ENCODE measurements at places on chromosomes 3 and 15.

GRCh38 chr15:76787273-76787672 is 117.9 kb downstream of the SCAPER start:
- DNase-seq, result no peak

DNA sequence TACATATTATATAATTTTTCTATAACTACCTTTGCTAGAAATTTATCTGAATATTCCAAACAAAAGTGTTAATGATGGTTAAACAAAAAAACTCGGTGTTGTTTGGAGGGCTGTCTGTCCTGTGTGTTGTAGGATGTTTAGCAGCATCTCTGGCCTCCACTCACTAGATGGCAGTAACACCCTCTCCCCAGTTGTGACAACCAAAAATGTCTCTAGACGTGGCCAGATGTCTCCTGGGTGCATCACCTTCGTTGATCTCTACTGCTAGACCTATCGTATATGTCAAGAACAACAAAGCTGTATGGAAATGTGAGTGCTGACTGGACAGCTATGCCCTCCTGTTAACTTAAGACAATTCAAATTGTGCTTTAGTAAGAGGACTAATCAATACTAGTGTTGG is 14.1 kb downstream of the ANKRD34C start:
- no peak for DNase-seq

DNA sequence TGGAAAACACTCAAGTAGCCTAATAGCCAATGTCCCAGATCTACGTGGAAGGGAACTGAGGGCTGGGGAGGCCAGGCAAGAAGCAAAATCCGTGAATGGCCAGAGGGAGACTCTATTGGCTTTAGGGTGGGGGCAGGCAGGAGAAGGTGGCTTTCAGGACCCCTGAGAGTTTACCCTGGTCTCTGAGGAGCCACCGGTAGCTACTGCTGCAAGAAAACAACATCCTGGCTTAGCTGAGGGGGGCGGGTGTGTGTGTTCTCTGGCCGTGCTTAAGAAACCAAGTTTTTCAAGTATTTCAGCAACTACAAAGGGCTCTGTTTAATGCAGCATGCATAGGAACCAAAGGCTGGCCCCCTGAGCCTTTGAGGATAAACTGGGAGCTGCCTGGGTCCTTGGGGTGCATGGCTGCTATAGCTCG is 47.6 kb upstream of the TRPM1 start:
- no peak for DNase-seq

GRCh38 chr3:134076851-134077250 is 47.1 kb upstream of the SLCO2A1 start:
- DNase-seq, result no peak

DNA sequence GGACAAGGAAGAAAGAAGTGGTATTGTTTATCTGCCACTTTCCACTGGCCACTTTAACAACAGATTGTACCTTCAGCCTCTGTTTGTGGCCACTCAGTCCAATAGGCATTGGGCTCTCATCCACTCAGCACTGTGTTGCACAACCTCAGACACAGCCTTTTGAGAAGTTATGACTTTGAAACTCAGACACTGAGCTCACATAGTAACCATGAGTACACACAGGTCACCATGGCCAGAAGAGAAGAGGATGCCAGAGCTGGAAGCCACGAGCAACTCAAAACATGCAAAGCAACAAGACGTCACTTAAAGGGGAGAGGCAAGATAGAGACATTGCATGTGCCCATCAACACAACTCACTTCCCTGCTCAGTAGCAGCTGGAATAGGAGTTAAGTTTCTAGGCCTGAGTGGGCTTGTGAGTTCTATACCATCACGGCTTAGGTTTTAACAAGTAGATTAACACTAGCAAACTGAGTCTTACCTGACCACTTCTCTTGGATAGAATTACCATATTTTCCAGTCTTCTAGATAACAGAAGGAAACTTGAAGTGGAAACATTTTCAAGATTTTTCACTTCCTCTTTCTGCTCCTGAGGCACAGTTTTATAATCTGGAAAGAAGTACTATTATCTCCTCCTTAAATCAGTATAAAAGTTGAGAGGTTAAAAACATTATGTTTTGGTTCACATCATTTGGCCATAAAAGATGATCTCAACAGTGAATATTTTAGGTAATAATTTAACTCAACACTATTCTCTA is 103.5 kb downstream of the IMPG2 start:
- peak; percentile 13 for DNase-seq

- DNase-seq, result no peak
These were observed 631.8 kb upstream of the GRM7 start for GRCh38 chr3:6228958-6229683.

DNA sequence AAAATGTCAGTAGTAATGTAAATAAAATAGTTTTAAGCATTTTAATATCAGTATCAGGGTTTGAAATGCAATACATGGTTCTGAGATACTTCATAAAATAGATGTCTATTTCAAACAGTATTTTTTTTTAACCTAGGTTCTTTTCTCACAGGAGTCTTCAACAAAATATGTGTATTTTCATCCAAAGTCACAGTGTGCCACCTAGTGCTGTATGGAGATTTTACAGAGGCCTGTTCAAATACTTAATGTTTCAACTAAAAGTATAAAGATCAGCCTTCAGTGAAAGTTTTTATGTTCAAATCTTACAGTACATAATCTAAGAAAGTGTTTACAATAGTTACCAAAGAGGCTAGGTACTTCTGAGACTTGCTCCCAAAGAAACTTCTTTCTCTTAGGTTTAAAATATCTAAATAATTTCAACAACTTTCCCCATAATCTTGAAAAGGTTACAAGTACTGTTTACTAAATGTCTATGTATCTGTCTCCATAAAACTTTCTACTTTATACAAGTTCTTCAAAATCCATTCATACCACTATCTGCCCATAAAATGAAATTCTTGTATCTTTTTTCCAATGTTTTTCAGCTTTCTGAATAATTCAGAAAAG is 38.3 kb downstream of the SCAPER start:
- DNase-seq, result peak; percentile 31

DNA sequence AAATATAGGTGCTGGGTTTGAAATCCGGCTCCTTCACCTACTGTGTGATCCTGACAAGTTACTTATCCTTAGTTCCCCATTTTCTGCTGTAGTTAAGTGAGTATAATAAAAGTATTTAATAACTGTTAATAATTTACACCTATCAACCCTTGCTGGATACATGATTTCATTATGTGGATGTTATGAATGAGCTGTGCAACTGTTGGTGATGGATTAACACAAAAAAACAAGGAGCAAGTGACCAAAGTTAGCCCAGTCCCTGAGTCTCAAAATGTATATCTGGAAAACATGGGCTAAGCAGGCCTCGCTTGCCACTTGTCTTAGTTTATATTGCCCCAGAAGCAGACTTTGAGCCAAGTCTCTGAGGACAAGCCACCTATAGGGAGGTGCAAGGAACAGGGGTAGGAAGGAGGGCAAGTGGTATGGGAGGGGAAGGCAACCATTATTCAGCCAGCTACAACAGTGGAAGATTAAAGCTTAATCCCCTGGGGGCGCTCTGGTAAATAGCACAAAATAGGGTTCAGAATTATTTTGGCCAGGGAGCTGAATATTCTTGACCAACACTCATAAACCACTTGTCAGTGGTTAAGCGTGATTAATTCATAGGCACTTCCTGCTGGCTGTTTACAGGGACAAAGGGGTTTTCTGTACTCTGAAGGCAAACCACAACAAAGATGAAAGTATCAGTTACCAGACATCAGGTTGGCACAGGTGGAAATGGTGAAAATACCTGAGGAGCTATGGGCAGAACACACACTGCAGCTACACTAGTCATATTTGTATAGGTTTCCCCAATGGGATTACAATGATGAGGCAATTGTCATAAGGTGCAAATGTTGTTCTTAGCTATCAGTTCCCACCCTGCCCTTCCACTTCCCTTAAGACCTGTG is 76.2 kb downstream of the TRIM42 start:
- DNase-seq, result peak; percentile 34

- peak; percentile 3 for DNase-seq
These were observed 208.5 kb upstream of the ROPN1 start for GRCh38 chr3:124200407-124200806.

GRCh38 chr3:46010519-46011113 is 15.0 kb upstream of the FYCO1 start:
- DNase-seq, result no peak

DNA sequence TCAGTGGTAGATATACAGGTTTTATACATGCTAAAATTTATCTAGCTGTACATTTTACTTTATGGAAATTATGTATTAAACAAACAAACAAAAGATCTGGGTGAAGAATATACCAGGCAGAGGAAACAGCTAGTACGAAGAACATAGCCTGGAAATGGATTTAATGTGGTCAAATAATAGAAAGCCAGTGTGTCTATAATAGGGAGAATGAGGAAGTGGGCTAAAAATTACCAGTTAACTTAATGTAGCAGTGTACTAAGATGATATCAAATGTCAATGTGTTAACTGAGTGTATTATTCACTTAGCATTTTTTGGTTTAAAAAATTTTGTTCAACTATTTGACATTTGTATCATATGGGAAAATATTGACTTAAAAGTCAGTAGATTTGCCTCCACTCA is 22.8 kb upstream of the SLC15A2 start:
- no peak for DNase-seq

DNA sequence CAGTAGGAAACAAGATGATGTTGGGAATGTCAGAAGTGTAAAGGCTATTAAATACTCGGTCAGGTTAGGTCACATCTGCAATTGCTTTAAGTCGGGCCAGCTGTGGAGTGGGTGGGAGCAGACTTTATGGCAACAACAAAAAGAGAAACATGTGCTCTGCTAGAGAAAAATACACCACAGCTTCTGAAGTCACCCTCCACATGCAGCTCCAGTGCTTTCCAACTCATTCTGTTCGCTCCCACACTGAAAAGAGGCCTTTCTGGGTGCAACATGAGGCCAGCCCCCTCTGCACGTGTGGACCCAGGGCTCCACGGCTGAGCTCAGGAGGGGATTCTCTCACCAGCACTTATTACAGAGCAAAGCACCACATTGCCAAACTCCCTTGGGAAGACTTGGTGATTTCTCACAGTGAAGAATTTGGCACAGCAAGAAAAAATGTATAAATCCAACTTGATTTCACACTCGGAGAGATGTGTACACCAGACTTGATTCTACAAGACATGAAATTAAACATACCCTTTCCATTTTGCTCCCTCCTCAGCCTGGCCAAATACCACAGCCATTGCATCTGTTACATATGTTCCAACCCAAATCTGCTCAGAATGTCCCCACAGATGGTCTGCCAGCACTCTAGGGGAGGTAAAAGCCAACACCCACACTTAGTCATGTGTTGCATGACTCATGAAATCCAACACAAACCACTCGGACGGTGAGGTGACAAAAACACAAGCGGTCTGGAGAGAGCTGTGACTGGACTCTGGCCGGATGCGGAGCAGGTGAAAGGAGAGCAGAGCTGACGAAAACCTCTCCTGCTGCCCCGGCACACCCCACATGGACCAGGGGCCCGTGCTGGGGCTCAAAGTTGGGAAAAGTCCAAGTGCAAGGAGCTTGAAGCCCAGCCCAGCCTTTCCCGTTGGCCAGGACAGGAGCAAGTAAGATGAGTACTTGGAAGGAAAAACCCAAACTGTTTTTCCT is 74.6 kb downstream of the ITGB5 start:
- DNase-seq, result peak; percentile 55

GRCh38 chr3:133038089-133038730 is at the start of gene TMEM108:
TMEM108 (plus strand) TSS chr3:133038391.
- peak; percentile 40 for DNase-seq

GRCh38 chr3:140290105-140290504 is 355.1 kb downstream of the CLSTN2 start:
- DNase-seq, result peak; percentile 61

DNA sequence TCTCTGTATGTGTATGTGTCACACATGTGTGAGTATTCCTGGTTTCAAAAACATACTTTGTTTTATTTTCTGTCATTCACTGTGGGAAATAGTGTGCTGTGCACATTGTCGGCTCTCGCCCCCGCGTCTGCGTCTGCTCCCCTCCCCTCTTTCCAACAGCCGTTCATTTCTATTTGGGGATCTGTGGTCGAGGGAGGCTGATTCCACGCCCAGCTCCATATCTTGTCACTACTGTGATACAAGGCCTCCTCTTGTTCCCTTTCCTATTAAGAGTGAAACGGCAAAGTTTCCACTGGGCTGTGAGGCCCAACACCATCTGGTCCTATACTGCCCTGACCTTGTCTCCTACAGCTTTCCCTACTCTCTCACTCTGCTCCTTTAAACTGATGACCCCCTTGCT is 172.5 kb upstream of the LRIG1 start:
- no peak for DNase-seq

DNA sequence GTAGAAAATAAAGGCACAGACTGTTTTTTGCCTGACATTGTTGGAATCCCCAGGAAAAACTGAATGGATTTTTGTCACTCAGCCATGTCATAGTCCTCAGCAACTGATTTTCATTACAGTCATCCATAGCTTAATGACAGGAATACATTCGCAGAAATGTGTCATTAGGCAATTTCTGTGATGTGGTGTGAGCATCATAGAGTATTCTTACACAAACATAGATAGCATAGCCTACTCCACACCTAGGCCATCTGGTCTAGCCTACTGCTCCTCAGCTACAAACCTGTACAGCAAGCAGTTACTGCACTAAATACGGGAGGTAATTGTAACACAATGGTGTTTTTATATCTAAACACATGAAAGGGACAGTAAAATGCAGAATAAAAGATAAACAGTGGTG is 34.4 kb upstream of the FBN1 start:
- no peak for DNase-seq

DNA sequence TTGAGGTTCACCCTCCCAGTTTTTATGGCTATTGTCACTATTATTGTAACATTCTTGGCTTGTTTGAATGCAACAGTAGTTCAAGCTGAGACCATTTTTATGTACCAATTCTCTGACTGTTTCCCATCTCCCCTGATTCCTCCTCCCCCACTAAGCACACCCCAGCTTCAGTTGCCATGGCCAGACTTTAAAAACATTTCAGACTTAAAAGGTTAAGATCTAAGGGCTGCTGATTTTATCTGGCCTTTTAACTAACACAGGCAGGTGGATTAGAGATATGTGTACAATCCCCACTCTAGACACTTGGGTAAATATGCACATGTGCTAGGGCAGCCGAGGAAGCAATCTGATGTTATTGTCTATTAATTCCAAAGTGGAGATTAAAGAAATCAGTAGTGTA is 386.3 kb upstream of the NR2F2 start:
- DNase-seq, result no peak

DNA sequence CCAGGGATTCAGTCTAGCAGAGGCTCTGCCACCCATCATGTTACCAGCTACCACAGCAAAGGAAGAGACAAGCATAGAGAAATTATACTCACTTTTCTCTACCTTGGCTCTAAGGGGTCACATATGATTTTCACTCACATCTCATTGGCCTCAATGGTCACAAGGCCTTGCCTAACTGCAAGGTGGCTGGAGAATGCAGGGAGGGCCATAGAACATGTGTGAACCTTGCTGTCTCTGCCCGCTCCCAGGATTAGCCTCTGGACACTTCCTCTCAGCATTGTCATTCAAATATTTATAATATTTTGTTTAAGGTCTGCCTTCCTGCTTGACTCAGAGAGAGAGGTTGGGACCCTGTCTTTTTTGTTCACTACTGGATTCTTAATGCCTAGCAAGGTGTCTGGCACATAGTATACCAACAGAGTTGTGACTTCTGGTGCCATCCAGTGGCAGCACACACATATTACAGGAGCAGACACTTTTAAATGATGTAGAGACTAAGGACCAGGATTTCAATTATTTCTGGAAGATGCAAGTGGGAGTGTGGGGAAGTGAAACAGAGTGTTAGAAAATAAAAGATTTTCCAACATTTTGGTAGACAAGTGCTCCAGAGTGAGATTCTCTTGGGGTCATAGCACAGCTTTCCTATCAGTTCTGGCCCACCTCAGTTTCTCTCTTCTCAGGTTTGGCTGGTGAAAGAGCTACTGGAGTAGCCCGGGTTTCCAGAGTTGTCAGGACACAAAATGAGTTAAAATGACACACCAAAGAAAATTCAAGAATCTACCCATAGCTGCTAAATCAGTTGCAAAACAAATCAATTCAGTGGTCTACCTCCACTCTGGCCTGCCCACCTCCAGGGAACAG is 119.0 kb upstream of the RASGRP1 start:
- DNase-seq, result peak; percentile 66

Measured in epithelial cell of esophagus (primary cell).